ENCODE measurements at places on chromosomes 13 and 19. TPM values are rescaled to one million over a fixed set of nuclear protein-coding genes. Genes with fewer than 3 reads are reported as not detected.

- H3K4me3 ChIP-seq: no peak overlapping the region
- DNase-seq: no peak
- no peaks in the 10 kb centered on the region for H3K4me1 ChIP-seq
These were observed 220.9 kb downstream of the FOXO1 start for GRCh38 chr13:40445557-40445990.

- H3K4me3 ChIP-seq: no peak overlapping the region
- H3K4me1 ChIP-seq: peaks cover 49% of the 10 kb centered on the region
- H3K36me3 ChIP-seq: peaks cover 76% of the 10 kb centered on the region
- no peak overlapping the region for H3K27ac ChIP-seq
- H3K27me3 ChIP-seq: no peaks in the 10 kb centered on the region
These were observed 6.5 kb upstream of the FKRP start for GRCh38 chr19:46739290-46739771.

The PTPRH gene
- polyA plus RNA-seq: 22.8 TPM

DNA sequence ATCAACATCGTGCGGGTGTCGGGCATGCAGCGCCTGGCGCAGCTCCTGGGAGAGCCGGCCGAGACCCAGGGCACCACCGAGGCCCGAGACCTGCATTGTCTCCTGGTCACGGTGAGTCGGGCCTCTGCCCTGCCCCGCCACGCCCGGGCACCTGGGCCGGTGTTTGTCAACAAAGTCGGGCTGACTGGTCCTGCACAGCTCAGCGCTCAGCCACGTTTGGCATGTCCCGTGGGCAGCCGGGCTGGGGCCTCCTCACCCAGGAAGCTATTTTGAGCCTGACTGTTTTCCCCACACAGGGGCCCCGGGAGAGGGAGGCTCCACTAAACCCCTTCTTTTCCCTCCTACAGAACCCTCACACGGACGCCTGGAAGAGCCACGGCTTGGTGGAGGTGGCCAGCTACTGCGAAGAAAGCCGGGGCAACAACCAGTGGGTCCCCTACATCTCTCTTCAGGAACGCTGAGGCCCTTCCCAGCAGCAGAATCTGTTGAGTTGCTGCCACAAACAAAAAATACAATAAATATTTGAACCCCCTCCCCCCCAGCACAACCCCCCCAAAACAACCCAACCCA, 1.3 kb downstream of the GADD45B start:
- peaks cover 2% of the 10 kb centered on the region for H3K4me1 ChIP-seq
- DNase-seq: no peak
- H3K27me3 ChIP-seq: peaks cover 16% of the 10 kb centered on the region
- no peaks in the 10 kb centered on the region for H3K36me3 ChIP-seq
- no peak overlapping the region for H3K27ac ChIP-seq

DNA sequence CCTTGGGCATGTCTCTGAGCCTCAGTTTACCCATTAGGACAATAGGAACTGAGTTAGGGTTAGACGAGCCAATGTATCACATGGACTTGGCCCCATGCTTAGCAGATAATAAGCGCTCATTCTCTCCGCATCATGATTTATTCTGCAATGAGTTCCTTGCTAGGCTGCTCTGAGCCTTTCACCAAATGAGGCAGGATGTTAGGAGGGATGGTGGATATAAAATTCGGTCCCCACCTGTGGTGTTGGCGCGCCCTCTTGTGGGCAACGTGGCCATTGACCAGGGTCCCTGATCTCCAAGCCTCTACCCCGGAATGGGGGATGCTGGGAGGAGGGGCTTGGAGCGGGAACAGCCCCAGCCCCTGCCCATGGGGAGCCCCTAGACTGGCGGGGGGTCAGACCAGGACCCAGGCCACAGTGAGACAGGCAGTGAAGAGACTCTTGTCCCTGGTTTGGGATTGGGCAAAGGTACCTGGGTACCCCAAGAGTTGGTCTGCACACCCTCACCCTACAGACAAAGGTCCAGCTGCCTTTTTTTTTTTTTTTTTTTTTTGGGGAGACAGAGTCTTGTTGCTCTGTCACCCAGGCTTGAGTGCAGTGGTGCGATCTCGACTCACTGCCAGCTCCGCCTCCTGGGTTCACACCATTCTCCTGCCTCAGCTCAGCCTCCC, 43.9 kb downstream of the CERS4 start:
- H3K4me3 ChIP-seq: no peak overlapping the region
- DNase-seq: peak; percentile 89
- H3K4me1 ChIP-seq: peaks cover 13% of the 10 kb centered on the region
- H3K27ac ChIP-seq: no peak overlapping the region
- H3K27me3 ChIP-seq: no peaks in the 10 kb centered on the region

DNA sequence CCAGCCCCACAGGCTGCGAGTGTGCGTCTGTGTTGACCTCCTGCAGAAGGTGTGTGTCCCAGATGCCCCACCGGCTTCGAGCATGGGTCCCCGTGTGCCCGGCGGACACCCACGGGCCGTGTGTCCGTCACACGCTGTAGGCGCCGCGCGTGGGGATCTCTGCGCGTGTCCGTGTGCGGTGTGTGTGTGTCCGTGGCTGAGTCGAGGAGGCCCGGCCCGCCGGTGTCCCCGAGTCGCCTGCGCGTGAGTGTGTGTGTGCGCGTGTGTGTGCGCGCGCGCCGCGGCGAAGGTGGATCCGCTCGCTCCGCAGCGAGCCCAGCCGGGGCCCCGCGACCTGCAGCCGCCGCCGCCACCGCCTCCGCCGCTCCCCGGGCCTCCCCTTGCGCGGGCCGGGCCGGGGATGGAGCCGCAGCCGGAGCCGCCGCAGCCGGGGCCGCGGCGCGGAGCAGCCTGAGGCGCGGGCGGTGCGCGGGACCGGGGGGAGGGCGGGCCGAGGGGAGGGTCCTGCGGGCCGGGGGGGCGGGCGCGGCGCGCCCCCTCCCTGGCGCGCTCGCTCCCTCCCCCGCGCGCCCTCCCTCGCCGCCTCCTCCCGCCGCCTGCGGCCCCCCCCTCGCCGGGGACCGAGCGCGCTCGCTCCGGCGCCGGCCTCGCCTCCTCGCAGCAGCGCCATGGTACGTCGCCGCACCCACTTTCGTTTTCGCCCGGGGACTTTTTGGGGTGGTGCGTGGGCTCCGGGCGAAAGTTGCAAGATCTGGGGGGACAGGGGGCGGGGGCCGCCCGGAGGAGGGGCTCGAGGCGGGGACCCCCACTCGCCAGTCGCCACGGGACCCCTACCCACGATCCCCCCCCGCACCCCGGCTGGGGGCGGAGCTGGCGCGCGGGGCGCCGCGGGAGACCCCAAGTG, 7.1 kb upstream of the NFIC start:
- peaks cover 35% of the 10 kb centered on the region for H3K4me1 ChIP-seq
- H3K27ac ChIP-seq: peak overlapping the region; percentile 96
- peak overlapping the region; percentile 95 for H3K4me3 ChIP-seq
- peaks cover 17% of the 10 kb centered on the region for H3K36me3 ChIP-seq

The ZNF682 gene
- not detected for polyA plus RNA-seq

GRCh38 chr13:111554539-111555267, 234.3 kb downstream of the TEX29 start:
- no peak for DNase-seq
- no peaks in the 10 kb centered on the region for H3K27me3 ChIP-seq
- no peaks in the 10 kb centered on the region for H3K4me1 ChIP-seq
- no peak overlapping the region for H3K4me3 ChIP-seq

DNA sequence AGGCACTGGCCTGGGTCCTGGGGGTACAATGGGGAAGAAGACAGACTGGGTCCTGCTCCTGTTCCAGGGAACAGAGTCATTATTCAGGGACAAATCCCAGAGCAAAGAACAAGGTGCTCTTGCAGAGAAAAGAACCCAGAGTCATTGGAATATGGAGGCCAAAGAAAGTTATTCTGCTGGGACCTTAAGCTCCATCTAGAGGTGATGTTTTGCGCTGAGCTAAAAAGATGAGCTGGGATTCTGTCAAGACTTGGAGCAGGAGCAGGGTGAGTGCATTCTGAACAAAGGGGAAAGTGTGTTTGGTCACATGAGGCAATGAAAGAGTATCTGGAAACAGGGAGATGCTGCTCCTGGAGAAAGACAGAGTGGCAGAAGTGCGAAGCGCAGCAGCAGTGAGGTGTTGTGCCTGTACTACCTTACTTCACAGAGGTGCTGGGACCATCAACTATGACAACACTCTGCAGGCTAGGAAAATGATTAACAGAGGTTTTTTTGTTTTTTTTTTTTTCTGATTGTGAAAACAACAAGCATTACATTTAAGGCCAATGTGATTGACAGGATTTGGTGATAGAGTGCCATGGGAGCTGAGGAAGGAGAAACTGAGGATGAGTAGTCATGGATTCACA, 95.3 kb upstream of the TNFSF11 start:
- H3K4me1 ChIP-seq: no peaks in the 10 kb centered on the region
- H3K27me3 ChIP-seq: no peaks in the 10 kb centered on the region
- no peak overlapping the region for H3K27ac ChIP-seq
- H3K4me3 ChIP-seq: no peak overlapping the region
- no peaks in the 10 kb centered on the region for H3K36me3 ChIP-seq

DNA sequence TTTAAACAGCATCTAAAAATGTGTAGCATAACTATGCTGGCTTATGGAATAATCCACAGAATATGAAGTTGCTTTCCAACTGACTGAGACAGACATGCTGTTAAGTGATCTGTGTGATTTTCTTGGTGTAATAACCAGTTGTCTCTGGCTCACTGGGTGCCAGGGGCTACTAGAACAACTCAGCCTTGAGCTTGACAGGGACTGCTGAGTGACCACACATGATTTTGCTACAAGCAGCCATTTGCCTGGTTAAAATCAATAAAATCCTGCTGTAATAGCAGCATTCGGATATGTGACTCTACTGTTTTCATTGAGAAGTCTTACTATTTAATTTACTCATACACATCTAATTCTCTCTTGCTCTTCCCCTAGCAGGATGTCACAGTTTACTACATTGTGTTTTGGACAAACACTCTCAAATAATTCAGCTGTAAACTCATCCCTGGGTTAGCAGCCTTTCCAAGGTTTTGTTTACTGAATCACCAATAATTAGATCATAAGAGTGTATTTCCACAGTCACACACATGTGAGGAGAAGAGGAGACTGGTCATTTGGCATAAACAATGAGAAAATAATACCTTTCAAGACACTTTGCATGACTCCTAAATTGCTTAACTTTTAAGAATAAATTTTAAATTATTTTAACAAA, 426.2 kb downstream of the PCDH9 start:
- H3K4me3 ChIP-seq: no peak overlapping the region
- no peaks in the 10 kb centered on the region for H3K4me1 ChIP-seq
- H3K36me3 ChIP-seq: no peaks in the 10 kb centered on the region
- no peaks in the 10 kb centered on the region for H3K27me3 ChIP-seq

The MADCAM1 gene
- 0.12 TPM for polyA plus RNA-seq

DNA sequence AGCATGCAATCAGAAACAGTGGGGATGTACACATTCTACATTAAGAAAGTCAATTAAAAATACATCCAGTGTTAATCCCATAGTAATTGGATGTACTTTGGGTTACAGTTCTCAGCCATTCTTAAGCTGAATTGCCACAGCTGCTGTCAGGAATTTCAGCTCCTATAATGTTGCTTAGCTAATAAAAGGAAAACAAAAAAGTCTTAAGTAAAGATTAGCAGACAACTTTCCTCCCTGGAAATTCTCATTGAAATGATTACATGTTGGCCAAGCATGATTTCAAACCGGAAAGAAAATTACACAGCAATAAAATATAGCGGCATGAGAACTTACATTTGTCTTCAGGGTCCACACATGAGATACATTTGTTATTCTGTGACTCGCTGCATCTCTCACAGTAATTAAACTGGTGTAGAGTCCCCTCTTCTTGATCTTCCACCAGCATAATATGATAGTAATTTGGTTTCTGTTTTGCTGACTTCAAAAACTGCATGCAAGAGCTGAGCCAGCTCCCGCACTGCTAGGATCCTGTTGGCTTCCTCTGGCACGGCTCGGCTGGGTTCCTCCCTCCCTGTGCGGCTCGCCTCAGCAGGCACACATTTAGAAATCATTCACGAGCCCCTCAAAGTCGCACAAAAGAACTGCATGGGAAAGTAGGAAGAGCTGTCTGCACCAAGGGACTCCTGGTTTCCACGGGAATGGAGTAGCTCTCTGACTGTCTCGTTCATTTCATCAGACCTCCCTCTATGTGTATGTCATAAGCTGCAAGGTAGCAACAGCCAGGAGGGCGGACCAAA, at the start of gene HTR2A:
Gene HTR2A (minus strand): TSS at position 713 of the 797 bp plus-strand sequence. CDS start 1,147 bp downstream, outside the sequence.
- H3K4me3 ChIP-seq: no peak within 1 kb of the TSS
- no peak within 1 kb of the TSS for H3K27ac ChIP-seq
- no peaks in the 10 kb centered on the region for H3K36me3 ChIP-seq
- peaks cover 3% of the 10 kb centered on the region for H3K27me3 ChIP-seq
- H3K4me1 ChIP-seq: no peaks in the 10 kb centered on the region
- no peak for DNase-seq

DNA sequence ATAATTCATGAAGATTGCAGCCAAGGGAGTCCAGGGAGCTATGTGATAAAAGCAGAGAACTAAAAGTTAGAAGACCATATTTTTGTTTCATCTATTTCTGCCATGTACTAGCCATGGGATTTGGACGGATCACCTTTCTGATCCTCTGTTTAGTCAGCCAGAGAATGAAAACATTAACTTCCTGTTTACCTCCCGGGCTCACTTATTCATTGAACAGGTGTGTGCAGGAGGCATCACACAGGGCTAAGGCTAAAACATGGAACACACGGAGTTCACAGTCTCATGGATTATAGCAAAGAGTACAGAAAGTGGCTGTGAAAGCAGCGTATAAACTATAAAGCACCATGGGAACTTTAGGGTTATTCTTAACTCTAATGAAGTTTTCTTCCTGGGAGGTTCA, 96.8 kb downstream of the GPR12 start:
- H3K4me3 ChIP-seq: no peak overlapping the region
- H3K27me3 ChIP-seq: no peaks in the 10 kb centered on the region
- no peaks in the 10 kb centered on the region for H3K36me3 ChIP-seq
- DNase-seq: no peak
- H3K27ac ChIP-seq: no peak overlapping the region

- H3K4me3 ChIP-seq: no peak overlapping the region
- H3K36me3 ChIP-seq: peaks cover 72% of the 10 kb centered on the region
- H3K4me1 ChIP-seq: peaks cover 11% of the 10 kb centered on the region
- peak; percentile 61 for DNase-seq
These were observed 93.4 kb downstream of the ABCC4 start for GRCh38 chr13:95207769-95208366.

DNA sequence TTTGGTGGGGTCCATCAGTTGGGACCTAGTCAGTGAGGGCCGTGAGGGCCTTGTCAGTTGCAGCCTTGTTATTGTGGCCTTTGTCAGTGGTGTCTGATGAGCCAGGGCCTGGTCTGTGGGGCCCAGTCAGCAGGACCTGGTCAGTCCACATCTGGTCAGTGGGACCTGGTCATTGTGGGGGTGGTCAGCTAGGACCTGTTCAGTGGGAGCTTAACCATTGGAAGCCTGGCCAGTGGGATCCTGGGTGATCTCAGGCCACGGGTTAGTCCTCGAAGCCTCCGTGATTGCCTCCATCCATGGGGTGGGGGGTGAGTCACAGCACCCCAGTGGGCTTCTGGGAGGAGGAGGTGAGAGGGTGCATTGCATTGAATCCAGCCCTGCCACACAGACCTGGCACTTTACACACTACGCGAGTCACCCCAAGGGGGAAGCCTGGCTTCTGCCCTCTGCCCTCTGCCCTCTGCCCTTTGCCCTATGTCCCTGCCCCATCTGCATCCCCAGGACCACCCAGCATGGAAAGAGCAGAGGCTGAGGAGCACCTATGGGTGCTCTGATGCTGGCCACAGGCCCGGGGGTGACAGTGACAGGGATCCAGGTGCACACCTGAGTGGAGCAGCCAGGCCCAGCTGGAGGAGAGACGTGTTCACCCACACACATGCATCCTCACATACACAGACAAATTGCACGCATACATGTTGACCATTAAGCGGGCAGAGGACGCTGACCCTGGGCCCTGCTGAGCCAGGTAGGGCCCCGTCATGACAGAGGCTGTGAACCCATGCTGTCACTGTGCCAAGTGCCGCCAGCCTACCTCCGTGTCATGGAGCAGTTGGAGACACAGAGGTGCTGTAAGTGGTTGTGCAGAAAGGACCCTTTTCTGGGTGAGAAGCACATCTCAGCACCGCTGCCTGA, 59.8 kb upstream of the TPM4 start:
- H3K27me3 ChIP-seq: peaks cover 5% of the 10 kb centered on the region
- peaks cover 9% of the 10 kb centered on the region for H3K4me1 ChIP-seq
- no peak for DNase-seq
- no peak overlapping the region for H3K4me3 ChIP-seq
- no peak overlapping the region for H3K27ac ChIP-seq
- no peaks in the 10 kb centered on the region for H3K36me3 ChIP-seq

Measured in K562 (cell line).